H54 (cell line): ENCODE measurements at places on chromosomes 11 and 22.

DNA sequence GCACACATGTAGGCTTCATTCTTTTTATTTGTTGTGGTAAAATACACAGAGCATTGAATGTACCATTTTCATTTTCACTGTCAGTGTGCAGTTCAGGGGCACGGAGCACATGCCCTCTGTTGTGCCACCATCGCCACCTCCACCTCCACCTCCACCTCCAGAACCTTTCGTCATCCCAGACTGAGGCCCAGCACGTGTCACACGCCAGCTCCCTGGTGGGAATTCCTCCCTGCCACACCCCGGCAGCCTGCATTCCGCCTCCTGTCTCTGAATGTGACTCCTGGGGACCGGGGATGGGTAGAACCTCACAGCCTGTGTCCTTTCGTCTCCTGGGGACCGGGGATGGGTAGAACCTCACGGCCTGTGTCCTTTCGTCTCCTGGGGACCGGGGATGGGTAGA, 10.9 kb downstream of the GRAMD4 start:
- DNase-seq = no peak

GRCh38 chr11:105100981-105101630, 38.5 kb downstream of the CARD18 start:
- DNase-seq = no peak

GRCh38 chr22:41664490-41664889, 24.2 kb downstream of the SNU13 start:
- DNase-seq = no peak

DNA sequence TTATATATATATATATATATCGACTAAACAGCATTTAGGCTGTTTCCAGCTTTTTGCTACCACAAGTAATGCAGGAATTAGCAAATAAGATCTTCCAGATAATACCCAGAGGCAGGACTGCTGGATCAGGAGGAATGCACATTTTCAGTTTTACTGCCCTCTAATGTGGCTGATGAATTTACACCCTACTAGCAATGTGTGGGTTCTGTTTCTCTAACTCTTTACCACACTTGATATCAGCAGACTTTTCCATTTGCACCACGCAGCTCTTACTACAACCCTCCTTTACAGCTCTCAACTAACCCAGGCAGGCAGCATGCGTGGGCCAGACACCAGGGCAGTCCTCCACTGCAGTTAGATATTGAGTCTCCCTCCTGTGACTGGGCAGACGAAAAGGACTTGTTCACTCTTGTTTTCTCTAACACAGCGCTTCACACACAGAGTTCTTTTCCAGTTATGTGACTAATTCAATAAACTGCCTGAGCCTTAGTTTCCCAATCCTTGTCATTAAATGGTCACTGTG, 67.7 kb downstream of the IGLL5 start:
- DNase-seq = no peak
